ENCODE measurements at places on chromosomes 4 and X.

- no peak for DNase-seq
Measured at GRCh38 chrX:1483843-1484637, 31.3 kb upstream of the ASMTL start.

DNA sequence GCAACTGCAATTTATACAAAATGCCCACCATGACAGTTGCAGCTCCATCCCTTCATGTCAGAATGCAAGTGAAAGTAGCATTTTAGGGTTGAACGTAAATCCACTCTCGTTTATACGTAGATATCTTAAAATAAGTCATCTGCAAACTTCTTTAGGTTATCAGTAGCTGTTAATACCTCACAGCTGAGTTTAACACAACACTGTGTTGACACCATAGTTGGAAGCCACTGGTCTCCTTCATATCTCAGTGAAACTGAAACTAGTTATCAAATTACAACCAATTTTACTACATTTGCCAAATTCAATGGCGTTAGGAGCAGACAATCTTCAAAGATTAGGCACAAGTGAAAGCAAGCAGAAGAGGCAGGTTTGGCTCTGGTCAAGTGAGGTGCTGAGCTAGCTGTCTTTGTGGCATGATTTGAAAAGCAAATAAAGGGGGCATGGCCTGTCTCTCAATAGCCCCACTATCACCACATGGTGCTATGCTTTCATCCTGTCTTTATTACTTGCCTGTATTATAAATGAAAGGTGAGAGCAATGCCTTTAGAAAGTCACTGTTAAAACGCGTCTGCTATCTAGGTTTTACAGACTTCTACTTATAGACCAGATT lies 12.3 kb downstream of the PPP3CA start:
- no peak for DNase-seq

- DNase-seq, result no peak
Measured at GRCh38 chr4:168449719-168450452, 30.4 kb downstream of the DDX60L start.

DNA sequence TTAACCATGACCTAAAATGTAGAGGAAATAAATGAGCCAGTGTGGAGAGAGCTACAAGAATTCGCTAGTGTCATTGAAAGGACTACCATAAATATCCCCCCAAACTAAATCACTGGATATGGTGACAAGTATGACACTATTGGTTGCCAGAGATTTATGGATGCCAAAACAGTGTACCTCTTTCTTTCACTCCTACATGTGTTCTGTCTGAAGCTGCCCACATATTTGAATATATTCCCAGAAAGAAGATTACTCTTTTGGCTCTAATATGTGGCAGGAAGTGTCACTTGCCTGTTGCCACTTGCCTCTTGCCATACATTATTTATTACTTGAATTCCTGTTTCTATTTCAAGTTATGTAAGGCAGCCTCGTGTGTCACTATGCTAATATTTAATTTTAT lies 1573.6 kb downstream of the TECRL start:
- DNase-seq, result no peak

DNA sequence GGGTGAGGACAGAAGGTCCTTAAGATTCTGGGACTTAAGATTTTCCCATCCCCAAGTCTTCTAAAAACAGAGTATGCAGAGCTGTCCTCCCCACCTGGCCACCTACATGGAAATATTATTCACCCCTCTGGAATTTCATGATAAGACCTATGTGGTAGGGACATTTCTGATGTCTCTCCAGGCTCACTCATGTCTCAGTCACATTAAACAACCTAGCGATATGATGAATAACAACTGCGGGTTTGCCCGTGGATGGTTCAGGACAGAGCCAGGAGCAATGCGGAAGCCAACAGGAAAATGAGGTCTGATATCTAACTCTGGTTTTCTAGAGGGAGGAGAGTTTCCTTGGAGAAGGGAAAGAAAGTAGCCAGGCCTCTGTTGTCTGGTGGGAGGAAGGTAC lies 47.4 kb downstream of the TEX13A start:
- no peak for DNase-seq

- no peak for DNase-seq
Measured at GRCh38 chr4:89336818-89337420, 29.3 kb upstream of the GPRIN3 start.

DNA sequence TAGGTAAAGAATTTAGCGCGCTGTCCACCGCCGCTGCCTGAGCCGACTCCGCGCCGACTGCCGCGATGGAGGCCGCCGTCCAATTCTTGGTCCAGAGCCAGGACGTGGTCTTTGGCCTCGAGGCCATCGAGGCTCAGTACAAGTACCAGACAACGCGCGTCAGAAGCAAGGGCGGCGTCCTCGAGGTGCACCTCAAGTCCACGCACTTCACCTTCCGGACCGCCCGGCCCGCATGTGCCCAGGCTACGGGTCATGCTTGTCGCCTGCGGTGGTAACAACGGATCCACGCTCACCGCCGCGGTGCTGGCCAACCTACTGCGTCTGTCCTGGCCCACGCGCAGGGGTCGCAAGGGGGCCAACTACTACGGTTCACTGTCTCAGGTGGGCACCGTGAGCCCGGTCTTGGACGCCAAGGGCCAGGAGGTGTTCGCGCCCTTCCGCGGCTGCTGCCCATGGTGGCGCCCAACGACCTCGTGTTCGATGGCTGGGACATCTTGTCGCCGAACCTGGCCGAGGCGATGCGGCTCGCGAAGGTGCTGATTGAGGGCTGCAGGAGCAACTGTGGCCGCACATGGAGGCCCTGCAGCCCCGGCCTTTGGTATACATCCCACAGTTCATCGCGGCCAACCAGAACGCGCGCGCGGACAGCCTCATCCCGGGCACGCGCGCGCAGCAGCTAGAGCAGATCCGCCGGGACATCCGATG lies 128.0 kb downstream of the ANAPC4 start:
- DNase-seq, result no peak

GRCh38 chrX:77595848-77596247 lies 148.7 kb downstream of the FGF16 start:
- no peak for DNase-seq

DNA sequence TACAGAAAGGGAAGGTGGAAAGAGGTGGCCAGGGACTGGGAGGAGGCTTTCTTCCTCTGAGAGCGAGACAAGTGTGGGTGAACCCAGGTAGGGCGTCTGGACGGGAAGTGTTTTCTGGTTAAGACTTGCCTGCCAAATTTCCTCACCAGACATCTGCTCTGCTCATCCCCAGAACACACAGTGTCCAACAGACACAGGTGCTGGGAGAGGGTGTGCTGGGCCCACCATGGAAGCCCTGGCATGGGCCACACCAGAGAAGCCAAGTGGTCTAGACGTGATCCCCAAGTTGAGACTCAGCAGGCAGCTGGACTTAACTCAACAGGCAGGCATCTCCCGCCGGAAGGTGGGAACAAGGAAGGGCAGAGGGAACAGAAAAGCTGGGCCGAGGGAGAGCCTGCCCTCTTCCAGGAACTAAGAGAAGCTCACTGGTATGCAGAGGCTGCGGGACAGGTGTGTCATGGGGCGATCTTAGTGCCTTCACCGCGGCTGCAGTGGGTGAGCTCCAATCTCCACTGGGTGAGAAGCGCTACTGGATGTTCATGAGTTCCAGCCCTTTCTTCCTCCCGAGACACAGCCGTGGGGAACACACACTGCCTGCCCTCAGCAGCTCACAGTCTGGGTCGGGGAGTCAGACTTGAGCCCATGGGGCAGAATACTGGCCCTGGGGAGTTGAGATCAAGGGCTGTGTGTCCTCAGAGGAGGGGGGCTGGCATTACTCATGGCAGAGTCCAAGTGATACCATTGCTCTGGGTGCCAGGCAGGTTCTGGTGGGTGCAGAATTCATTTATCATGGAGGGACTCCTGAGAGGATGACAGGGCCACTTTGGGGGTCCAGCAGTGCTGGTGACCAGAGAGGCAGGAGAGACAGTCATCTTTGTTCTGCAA lies 110.2 kb downstream of the CPZ start:
- no peak for DNase-seq

All from HuH-7 (cell line).